Activated naive CD4-positive, alpha-beta T cell (primary cell): ENCODE measurements at places on chromosomes 13 and 19.

DNA sequence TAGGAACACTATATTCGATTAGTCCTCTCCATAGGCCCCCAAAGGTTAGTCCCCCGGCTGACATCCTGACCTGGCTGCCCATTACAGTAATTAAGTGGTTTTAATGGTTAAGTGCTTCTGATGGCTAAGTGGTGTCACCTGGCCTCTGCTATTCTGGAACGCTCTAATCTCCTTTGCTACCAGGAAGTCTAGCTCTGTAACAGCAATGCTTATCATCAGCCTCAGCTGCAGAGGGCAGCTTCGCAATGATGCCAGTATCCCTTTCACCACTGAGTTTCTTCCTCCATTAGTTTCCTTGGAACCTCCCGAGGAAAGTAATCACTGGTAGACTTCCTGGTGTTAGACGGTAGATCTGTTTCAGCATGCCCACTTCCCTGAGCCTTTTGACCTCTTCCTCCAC lies 8.6 kb upstream of the RNF6 start:
- no peak for DNase-seq

DNA sequence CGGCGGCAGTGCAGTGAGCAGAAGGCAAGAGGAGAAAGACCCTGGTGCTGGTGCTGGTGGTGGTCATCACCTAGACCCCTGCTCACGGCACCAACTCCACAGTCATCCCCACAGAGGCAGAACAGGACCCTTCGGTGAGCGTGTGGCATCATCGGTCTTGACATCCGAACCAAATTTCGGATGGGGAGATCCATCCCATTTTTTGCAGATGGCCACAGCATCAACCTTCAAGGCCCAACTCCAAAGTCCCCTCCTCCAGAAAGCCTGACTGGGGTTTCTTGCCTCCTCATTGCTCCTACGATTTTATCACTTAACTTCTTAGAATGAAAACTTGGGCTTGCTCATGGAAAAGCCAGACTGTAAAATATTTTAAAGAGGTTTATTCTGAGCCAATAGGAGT lies 8.7 kb upstream of the KLK12 start:
- no peak for DNase-seq

- DNase-seq, result no peak
These were observed 21.1 kb upstream of the NDUFS7 start for GRCh38 chr19:1362387-1363257.

- DNase-seq, result no peak
These were observed 10.4 kb downstream of the S1PR2 start for GRCh38 chr19:10220695-10221094.

DNA sequence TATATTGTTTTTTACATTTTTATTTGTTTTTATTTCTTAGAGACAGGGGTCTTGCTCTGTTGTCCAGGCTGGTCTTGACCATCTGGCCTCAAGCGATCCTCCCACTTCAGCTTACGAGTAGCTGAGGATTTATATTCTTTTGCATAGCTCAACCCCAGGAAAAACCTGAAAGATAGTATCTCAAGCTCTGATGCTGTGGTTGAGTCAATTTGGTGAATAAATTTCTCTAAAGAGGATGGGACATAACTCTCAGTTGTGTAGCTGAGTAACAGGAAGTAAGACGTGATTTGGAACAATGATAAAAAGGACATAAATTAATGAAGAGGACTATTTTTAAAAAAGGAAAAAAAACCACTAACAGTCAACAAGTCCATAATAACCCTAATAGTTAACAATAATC lies 79.8 kb upstream of the TNFSF11 start:
- DNase-seq, result no peak

GRCh38 chr13:91141543-91142061 lies 205.9 kb upstream of the MIR17HG start:
- no peak for DNase-seq

GRCh38 chr19:45677351-45678230 lies 9.6 kb downstream of the GIPR start:
- DNase-seq, result peak; percentile 48

DNA sequence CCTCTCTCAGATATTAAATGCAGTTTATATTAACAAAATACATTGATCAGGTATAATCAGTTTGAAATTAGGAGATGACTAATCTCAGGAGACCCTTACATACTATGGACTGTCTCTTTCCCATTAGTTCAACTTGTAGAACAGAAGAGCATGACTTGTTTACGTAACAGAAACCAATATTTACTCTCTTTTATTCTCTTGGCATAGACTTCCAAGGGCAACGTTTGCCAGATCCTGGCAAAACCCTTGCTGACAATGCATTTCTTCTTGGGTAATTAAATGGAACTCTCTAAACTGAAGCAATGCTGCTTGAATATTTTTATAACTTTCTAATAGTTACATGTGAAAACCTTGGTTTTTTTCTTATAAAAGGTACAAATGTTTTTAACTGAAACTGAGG lies 68.3 kb upstream of the MYO16 start:
- no peak for DNase-seq

GRCh38 chr19:10921910-10922637 lies 6.4 kb downstream of the YIPF2 start:
- no peak for DNase-seq

DNA sequence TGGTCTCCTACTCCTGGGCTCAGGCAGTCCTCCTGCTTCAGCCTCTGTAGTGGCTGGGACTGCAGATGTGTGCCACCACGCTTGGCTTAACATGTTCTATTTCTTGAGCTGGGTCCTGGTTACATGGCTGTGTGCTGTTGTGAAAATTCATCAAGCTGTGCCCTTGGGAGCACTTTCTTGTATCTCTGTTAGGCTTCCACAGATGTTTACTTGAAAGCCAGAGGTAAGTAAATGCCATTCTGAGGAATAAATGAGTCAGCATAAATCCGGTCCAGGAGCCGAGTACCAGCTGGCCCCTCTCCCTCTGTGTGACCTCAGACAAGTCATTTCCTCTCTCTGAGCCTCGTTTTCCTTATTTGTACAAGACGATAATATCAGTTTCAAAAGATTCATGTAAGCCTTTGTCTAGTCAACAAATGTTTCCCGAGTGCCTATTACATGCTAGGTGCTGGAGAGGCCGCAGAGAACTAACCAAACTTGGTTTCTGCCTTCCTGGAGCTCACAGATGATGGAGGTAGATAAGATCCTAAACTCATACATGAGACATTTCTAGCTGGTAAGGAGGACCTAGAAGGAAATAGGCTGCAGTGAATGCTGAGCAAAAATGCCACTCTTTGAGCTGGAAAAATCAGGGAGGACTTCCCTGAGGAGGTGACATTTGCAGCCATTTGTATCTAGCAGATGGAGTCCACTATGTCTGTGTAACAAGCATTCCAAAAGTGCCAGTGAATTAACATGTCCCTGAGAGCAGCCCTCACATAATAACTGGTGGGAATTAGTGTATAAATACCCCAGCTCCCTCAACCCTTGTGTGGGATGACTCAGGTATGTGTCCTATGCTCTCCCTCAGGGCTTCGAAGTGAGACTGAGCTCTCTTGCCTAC lies 2.7 kb upstream of the RASAL3 start:
- no peak for DNase-seq

- DNase-seq, result no peak
These were observed 30.0 kb upstream of the MBNL2 start for GRCh38 chr13:97192166-97192565.

GRCh38 chr19:1053176-1054101 lies 13.5 kb upstream of the ARHGAP45 start:
- DNase-seq, result no peak

GRCh38 chr13:35473206-35473775 lies 3.2 kb downstream of the MAB21L1 start:
- DNase-seq, result no peak

DNA sequence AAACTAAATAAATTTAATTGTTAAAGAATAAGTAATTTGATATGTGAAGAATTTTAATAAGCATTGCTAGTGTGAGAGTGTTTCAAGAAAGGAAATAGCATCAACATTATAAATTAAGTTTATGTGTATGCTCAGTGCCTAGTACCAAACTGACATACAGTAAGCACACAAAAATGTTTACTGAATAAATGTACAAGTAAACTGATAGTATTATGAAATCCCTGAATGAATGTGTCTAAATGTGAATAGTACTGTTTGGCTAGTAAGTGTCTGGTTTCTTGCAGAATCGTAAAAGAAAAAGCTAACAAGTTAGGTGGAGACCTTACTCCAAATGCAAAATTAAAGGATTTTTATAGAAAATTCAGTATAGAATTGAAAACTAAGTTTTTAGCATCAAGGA lies 233.6 kb downstream of the PCDH9 start:
- DNase-seq, result no peak

GRCh38 chr19:41941410-41942202 lies 13.4 kb upstream of the ERFL start:
- DNase-seq, result no peak

GRCh38 chr13:49419276-49419675 lies 24.6 kb downstream of the CAB39L start:
- no peak for DNase-seq

DNA sequence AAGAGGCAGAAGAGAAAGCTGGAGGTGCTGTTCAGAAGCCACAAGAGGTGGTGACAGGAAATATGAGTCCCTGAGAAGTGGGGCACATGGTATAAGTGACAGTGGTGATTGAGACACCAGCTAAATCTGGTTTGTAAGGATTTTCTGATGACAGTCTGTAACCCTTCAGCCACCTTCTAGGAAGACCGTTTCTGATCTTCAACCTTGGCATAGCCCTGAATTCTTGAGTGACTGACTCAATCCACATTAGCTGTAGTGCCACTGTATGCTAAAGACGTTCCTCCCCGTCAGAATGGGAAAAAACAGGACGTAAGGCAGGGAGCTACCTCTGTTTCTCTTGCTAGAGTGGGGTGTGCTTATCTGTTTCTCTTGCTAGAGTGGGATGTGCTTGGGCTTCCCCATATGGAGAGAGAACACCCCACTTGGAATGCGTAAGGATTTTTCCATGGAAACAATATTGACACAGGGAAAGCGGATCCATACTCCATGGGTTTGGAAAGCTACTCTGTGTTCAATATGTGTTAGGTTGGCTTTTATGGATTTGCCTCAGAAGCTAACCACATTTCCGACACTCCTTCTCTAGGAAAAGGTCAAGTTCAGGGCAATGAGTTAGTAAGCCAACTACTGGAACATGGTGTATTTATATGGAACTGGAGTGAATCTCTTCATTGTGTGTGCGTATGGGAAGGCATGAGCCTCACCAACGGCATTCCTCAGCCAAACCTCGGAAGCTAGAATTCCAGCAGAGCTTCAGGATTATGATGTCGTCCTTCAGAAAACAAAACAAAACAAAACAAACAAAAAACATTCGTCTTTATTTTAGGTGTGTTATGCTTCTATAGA lies 948.8 kb upstream of the SLC10A2 start:
- DNase-seq, result no peak

DNA sequence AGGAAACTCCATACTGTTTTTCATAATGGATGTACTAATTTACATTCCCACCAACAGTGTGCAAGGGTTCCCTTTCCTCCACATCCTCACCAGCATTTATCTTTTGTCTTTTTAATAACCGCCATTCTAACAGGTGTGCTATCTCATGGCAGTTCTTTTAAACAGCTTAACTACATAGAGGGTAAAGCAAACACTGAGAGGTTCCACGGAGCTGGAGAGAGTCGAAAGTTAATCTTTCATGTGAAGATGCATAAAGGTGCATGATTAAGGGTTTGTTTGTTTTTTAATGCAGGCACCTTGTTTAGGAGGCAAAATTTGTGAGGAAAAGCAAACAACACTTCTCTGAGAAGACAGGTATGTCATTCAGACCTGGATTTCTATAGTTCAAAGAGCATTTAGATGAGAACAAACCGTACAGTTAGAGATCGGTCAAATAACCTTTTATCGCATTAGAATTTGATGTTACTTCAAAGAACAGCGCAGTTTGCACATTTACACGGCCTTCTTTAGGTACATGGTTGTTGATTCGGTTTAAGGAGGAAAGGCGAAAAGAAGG lies 193.9 kb downstream of the RBM26 start:
- no peak for DNase-seq

DNA sequence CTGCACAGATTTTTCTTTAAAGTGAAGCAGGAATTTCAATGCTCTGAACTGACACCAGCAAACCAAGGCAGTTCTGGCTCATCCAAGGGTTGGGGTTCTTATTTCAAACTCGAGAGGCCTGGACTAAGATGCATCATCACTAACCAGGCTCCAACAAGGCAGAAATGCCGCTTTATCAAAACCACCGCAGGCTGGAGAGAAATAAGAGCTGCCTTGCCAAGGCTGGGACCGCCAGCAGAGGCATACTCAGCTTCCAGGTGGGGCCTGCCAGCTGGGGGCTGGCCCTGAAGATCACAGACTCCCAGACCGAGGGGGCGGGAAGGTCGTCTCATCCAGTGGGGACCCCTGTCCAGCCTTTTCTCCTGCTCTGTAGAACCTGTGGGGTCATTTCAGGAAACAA lies 37.4 kb upstream of the GAS6 start:
- DNase-seq, result no peak

- no peak for DNase-seq
These were observed 11.3 kb downstream of the CD70 start for GRCh38 chr19:6579450-6580178.

DNA sequence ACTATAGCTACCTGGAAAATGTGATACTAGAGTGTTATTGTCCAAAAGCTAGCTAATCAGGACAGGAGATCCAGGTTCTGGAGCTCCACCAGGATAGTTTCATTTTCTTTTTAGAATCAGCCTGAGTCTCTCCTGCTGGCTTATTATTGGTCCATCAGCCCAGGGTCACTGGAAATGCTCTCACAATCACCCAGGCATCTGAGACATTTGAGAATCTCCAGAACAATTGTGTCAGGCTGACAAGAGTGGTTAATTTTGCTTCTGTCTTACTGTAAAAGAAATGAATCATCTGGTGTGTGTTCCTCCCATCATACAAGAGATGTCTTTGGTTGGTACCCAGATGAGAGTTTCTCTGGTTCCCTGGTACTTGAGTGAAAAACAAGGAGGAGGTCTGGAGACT lies 43.6 kb upstream of the ZNF681 start:
- DNase-seq, result no peak

DNA sequence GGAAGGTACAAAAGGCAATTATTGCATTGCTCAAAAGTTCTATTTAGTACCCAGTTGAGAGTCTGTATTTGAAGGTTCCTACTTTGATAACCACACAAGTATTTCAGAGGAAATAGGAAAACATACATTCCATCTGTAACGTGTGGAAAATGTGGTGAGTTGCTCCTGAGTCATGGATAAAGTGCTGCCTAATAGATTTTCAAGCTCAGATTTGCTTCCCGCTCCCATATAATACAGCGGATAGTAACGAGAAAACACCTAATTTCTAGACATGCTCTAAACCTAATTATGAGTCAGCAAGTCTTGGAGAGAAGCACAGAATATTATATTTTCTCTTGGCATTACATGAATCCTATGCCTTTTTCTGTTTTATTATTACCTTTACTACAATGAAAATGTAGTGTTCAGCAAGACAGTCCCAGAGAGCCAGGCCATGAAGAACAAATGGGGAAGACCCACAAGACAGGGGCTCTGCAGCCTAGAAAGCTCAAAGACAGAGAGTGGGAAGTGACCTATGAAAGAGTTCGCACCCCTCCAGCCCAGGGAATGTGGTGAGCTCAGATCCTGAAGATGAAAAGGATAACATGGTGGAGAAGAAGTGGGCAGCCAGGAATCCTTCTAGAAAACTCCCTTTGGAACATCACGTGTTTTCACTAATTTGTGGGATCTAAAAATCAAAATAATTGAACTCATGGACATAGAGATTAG lies 116.1 kb downstream of the STARD13 start:
- DNase-seq, result no peak

- no peak for DNase-seq
These were observed 171.9 kb downstream of the KLF5 start for GRCh38 chr13:73230716-73231115.
